ENCODE measurements at places on chromosomes 16 and 17.

DNA sequence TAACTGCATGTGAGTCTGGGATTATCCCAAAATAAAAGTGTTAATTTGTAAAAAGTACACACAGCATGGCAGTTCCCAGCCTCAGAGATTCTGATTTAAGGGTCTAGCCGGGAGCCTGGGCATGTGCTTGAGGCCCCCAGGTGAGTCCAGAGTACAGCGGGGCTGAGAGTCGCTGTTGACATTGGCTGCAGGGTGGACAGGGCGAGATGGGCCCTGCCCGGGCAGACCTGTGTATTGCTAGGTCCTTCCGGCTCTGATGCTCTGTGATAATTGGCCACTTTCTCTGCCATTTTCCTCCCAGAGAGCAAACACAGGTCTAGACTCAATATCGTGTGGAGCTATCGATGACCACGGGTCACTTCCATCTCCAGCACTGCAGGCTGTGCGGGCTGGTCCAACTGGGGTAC, 73.6 kb downstream of the ABCC6 start:
- no peak for DNase-seq

DNA sequence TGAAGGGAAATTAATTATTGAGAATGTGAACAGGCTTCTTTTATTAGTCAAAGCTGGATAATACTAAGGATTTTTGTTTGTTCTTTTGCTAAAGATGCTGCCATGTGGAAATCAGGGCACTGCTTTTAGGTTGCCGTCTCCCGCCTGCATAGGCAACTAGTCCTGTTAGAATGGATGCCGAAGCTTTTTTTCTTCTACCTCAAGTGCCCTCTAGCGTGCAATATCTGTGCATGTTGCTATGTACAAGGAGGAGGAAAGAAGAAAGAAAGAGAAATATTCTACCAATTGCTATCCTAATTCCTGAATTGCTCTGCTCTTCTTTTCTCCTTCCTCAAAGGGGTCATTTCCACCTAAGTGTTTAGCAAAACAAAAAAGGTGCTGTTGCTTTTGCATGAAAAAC, 5.2 kb upstream of the CDH8 start:
- DNase-seq, result no peak

GRCh38 chr17:75632863-75633485, at the start of gene SMIM5:
SMIM5 (plus strand) TSS chr17:75633434; CDS start chr17:75640202, 6,768 bp downstream.
- peak; percentile 99 for DNase-seq

DNA sequence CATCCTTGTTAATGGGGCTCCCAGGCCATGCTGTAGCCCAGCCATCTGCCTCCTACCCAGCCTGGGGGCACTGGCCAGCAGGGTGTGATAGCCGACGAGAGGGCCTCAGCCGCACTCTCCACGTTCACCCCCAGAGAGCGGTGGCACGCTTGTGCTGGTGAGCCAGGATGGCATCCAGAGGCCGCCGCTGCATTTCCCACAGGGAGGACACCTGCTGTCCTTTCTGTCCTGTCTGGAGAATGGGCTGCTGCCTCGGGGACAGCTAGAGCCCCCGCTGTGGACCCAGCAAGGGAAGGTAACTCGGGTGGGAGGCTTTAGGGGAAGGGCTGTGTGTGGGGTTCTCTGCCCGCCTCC, 27.4 kb downstream of the SGSM2 start:
- DNase-seq, result no peak

GRCh38 chr17:4728124-4728523, 3.1 kb upstream of the MED11 start:
- no peak for DNase-seq

- no peak for DNase-seq
These were observed 16.4 kb downstream of the PLCD3 start for GRCh38 chr17:45115871-45116270.

- DNase-seq, result no peak
These were observed 5.0 kb downstream of the SGCA start for GRCh38 chr17:50170662-50171370.

DNA sequence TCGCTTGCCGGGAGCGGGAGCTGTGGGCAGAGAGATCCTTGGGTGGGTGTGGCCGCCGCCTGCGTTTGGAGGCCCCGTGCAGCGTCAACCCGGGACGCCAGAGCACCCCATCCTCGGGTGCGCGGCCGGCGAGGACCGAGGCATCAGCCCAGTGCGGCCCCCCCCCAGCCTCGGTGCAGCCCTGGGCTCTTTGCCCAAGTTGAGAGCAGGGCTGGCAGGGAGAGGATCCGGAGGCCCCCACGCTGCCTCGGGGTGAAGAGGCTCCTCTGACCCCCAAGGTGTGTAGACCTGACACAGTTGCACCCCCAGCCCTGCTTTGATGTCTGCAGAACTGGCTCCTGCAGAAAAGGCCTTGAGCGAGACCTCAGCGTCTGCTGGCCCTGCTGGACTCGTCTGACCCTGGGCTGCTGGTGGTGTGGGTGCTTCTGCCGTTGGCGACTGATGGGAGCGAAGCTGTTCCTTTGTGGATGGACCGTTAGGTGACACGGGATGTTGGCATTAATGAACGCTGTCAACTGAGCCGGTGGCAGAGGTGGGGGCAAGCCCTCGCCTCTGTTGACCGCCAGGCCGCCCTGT, 8.0 kb downstream of the CACNA1H start:
- no peak for DNase-seq

- DNase-seq, result no peak
These were observed 180.2 kb downstream of the MSI2 start for GRCh38 chr17:57436565-57436964.

- no peak for DNase-seq
These were observed 17.8 kb upstream of the CLEC3A start for GRCh38 chr16:78004517-78004916.

GRCh38 chr17:31251105-31251969, 45.7 kb downstream of the OMG start:
- no peak for DNase-seq

- DNase-seq, result no peak
These were observed 185.3 kb downstream of the CCDC182 start for GRCh38 chr17:57559634-57560318.

- no peak for DNase-seq
These were observed 266.7 kb downstream of the ENGASE start for GRCh38 chr17:79341222-79341780.

DNA sequence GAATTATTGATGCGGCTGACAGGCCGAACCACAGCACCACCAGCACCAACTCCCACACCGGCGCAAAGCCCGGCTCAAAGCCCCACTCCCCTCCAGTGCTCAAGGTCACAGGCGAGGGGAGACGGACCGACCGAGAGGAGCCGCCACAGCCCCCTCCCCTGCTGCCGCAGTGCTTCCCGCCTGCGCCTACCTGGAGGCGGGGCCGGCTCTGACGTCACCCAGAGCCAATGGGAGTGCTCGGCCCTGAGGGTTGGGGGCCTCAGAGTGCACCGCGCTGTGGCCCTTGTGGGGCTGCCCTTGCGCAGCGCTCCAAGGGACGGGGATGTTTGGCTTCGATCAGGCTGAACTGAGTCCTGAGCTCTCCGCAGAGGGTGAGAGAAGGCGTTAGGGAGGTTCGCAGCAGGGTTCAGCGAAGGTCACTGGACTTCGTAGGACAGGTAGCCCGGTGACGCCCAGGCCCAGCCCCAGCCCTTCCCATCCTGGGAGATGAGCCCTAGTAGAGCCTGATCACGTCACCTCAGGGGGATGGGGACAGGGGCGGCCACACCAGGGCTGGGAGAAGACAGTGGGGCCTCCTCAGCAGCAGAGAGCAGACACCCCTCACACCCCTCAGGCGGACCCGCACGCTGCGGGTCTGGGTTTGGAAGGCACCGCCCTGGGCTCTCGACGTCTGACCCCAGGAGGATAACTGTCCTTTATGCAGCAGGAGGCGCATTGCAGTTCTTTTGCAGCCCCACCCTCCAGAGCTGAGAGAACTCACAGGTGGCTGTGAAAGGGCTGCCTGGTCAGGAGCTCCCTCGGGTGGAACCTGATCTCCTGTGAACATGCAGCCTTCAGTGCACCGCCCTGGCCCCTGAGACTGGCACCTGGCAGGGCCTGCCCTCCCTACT, 1.5 kb downstream of the NDRG4 start:
- no peak for DNase-seq

DNA sequence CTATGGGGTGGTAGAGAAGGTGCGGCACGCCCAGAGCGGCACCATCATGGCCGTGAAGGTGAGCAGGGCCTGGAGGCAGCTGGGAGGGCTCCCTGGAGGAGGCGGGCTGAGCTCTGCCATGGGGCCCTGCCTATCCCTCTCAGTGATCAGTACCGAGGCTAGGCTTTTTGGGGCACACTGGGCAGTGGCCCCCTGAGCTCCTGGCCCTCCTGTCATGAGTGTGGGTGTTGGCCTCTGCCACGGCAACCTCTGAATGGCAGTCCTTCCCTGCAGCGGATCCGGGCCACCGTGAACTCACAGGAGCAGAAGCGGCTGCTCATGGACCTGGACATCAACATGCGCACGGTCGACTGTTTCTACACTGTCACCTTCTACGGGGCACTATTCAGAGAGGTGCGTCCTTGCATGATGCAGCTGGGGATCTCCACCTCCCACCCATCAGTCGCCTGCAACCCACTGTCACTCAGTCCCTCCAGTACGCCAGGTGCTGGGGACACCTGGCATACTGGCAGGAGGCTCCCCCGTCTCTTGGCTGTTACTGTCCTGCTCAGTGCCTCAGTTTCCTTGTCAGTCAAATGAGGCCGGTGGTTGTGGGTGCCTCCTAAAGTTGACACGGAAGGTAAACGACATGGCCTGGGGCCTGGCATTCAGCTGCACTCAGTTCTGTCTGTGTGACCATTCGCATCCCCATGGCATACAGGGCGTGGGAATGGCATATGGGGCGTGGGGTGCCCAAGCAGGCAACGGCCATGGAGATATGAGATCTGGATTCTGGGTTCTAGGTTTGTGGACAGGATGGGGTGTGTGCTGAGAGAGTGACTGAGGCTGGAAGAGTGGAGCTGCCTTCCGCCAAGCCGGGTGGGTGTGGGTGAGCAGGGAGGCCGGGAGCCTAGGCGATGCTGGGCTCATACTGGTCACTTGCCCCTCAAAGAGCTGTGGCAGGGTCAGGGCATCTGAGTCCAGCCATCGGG, 16.4 kb downstream of the MAP2K3 start:
- no peak for DNase-seq

DNA sequence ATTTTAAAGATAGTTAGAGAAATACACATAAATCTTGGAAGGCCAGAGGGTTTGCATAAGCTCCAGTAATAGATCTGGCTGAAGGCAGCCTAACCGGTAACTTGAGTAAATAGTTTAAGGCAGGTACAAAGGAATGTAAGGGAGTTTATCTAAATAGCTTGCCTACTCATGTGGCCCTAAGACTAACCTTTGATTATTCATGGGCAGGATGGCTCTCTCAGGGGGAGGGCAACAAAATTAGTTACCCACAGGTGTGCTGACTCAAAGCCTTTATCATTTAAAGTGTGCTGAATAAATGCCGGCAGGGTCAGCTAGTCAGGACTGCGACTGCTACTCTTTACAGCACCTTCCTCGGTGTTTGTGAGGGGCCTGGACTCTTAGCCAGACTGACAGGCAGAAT, 761.3 kb upstream of the KIF2B start:
- no peak for DNase-seq

DNA sequence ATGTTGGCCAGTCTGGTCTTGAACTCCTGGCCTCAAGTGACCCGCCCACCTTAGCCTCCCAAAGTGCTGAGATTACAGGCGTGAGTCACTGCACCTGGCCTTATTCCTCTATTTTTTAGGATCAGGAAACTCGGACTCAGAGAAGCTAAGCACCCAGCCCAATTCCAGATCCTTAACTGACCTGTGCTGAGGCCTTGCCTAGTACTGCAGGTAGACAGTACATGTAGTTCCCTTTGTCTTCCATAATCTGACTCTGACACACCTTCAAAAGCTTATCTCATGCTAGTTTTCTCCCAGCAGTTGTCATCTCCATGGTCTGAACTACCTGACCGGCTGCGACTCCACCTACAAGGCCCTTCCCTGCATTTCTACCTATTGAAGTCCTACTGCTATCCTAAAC, 65.7 kb upstream of the AXIN2 start:
- DNase-seq, result no peak

- no peak for DNase-seq
These were observed 121.7 kb downstream of the MYO1D start for GRCh38 chr17:32755045-32755805.

GRCh38 chr17:18028952-18029540, 9.9 kb downstream of the ATPAF2 start:
- DNase-seq, result no peak

- no peak for DNase-seq
These were observed 11.9 kb upstream of the KDM8 start for GRCh38 chr16:27191352-27191924.

- no peak for DNase-seq
These were observed 22.3 kb downstream of the SRP68 start for GRCh38 chr17:76049836-76050537.

GRCh38 chr17:74941128-74941725, 5.5 kb downstream of the OTOP3 start:
- no peak for DNase-seq

DNA sequence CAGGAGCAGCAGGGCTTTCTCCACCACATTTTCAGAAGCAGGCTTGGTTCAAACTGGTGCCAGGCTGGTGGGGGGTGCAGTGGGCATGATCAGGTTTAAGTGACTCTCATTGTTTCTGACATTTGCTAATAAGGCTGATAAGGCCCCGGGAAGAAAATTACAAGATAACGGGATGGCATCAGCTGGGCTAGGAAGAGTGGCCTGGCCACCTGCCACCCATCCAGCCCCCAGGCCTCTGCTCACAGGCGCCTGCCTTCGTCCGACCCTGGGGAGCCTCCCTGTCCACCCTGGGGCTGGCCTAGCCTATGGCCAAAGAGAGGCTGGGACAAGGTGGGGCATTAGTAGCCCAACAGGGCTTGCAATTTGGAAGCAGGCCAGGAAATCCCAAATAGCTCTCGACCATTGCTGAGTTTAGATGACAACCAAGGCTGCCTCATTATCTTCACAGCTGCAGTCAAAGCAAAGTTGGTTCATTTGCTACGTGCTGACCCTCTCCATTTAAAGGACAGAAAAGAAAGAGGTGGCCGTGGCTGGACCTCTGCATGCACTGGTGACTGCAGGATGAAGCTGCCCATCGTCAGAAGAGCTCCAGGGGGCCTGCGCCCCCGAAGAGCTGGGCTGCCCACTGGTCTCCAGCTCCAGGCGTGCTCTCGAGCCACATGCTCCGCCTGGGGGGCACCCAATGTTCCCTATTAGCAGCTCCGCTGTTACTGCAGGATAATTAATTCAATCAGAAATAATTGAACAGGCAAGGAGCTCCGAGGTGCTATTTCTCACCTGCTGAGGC, 44.9 kb downstream of the PEMT start:
- no peak for DNase-seq

- no peak for DNase-seq
These were observed 68.8 kb downstream of the LYRM1 start for GRCh38 chr16:20969386-20969785.

DNA sequence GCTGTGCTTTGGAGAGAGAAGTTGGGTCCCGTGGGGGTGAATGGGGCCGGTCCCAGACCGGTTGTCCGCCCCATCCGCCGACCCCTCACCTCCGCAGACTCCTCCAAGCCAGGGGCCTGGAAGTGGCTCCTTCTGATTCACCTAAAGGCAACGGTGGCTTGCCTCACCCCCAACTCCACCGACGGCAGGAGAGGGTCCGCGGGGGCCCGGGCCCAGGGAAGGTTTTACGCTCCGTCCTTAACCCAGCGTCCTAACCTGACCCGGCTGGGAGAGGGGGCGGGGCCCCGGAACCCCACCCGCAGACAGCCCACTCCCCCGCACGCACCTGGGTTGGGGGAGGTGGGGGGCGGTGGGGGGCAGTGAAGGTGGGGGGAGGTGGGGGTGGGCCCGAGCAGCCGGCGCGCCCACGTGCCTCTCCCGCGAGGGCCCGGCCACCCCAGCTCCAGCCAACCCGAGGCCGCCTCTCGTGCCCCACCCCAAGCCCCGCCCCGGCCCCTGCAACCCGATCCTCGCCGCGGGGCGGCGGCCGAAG, 12.7 kb upstream of the CD300A start:
- DNase-seq, result peak; percentile 98

All from GM19239 (cell line).